ENCODE measurements at places on chromosomes 1 and 21.

DNA sequence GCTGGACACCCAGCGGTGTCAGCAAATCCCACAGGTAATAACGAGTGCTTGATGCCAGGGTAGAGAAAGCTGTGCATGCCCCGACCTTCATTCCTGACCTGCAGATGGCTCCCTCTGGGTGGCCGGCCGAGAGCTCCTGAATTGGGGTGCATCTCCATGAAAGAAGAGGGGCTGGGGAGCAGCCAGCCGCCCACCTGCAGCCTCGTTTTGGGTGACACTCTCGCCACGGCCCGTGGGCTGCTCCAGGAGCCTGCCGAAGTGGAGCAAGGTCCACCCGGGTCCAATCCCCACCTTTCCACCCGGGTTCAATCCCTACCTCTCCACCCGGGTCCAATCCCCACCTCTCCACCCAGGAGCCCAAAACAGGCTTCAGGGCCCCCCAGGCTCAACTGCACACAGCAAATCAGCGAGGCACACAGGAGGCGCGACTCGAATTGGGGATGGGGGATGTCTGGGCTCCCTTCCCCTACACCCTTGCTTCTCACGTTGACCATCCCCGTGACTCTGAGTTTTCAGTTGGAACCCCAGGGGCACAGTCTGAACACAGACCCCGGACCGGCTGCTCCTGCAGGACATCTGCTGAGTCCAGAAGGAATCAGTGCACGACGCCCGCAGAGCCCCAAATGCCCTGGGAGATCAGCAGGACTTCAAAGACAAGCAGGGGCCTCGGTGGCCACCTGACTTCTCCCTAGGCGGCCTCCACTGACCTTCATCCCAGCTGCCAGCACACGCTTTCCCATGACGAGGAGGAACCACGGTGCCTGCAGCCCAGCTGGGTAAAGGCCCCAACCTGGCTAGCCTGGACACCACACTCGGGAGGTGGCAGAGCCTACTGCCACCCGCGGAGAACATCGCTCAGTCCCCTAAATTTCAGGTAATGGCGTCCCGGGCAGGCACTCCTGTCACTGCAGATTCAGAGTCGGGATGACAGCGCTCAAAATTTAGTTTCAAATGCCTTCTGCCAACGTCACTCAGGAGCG is 159.0 kb downstream of the NPHP4 start:
- DNase-seq = no peak

GRCh38 chr1:92298213-92298572 is 594 bp downstream of the GLMN start:
- DNase-seq = no peak

GRCh38 chr21:33059380-33059841 is 10.5 kb upstream of the OLIG1 start:
- DNase-seq = no peak

GRCh38 chr1:229964281-229964680 is 102.8 kb upstream of the GALNT2 start:
- DNase-seq = no peak

GRCh38 chr1:7585216-7585907 is 185.7 kb upstream of the VAMP3 start:
- peak; percentile 16 for DNase-seq
